ENCODE measurements at places on chromosomes 12 and 14.

DNA sequence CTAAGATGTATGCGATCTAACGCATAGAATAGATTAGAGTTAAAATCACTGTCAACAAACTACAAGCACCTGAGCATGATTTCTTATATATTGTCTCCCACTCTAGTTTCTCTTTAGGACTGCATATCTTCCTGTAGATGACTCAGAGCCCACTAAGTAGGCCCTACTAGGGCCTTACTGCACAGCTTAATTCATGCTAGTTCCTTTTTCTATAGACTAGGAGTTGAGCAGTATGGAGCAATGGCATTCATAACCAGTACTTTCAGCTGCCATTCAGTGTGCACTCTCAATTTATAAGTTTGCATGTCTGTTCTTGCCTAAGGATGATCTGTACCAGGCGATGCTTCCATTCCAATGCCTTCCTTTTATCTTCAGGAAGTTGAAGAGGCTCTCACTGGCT is 103.5 kb downstream of the METTL25 start:
- no peak for DNase-seq

GRCh38 chr14:62381311-62382070 is 619.3 kb downstream of the SNAPC1 start:
- no peak for DNase-seq

GRCh38 chr12:4412465-4412864 is 33.0 kb upstream of the FGF23 start:
- DNase-seq, result no peak

DNA sequence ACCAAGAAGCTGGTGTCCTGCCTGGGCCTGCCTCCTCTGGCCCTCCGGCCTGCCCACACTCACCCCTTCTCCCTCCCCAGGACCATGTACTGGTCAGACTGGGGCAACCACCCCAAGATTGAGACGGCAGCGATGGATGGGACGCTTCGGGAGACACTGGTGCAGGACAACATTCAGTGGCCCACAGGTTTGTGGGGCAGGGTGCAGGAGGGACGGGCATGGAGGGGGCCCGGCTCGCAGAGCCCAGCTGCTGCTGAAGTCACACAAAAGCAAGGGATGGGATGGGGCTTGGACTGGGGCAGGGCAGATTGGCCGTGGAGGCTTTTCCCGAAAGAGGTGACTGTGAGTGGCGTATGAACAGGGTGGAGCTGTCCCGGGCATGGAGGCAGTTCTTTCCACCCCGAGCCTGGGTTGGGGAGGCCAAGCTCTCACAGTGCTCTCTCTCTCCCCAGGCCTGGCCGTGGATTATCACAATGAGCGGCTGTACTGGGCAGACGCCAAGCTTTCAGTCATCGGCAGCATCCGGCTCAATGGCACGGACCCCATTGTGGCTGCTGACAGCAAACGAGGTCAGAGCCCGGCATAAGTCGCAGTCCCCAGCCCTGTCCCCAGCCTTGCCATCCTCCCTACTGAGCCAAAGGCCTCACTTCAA is 7.8 kb upstream of the NXPH4 start:
- no peak for DNase-seq

DNA sequence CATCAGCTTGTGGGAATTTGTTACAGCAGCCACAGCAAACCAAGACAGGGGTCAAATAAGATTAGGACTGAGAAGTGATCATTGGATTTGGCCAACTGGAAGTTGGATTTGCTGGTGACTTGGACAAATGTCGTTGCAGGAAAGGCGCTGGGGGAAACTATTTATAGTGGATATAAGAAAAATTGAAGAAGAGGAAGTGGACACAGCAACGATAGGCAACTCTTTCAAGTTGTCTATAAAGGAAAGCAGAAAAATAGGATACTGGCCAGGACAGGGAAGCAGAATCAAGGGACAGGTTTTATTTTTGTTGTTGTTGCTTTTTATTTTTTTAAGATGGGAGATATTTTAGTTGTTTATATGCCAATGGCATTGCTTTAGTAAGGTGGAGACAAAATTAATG is 56.2 kb upstream of the RTRAF start:
- no peak for DNase-seq
